ENCODE measurements at places on chromosomes 2 and 18. TPM values are rescaled to one million over a fixed set of nuclear protein-coding genes. Genes with fewer than 3 reads are reported as not detected.

DNA sequence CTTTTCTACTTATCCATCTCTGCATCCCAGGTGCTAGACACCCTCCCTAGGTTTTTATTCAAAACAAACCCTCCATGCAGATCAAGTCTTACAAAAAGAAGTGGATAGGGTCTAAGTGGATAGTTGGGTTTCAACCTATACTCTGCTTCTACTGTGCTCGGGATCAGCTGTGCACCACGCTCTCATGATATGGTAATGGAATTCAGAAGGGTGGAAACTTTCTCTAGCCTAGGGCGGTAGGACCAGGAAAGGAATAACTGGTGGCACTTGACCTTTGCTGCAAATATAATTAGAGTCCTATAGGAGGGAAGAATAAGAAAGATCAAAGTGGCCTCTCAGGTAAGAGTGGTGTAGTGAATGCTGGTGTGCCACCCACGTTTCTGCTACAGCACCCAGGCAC is 272.9 kb downstream of the GPD2 start:
- H3K4me3 ChIP-seq: no peak overlapping the region
- no peak for DNase-seq
- H3K27ac ChIP-seq: no peak overlapping the region
- no peaks in the 10 kb centered on the region for H3K36me3 ChIP-seq
- H3K4me1 ChIP-seq: no peaks in the 10 kb centered on the region

- peak overlapping the region; percentile 94 for H3K27ac ChIP-seq
- DNase-seq: peak; percentile 84
- peaks cover 69% of the 10 kb centered on the region for H3K4me1 ChIP-seq
- peaks cover 7% of the 10 kb centered on the region for H3K27me3 ChIP-seq
- H3K36me3 ChIP-seq: no peaks in the 10 kb centered on the region
Measured at GRCh38 chr2:47888581-47889280, 17.6 kb downstream of the FBXO11 start.

- H3K4me1 ChIP-seq: no peaks in the 10 kb centered on the region
- H3K27me3 ChIP-seq: no peaks in the 10 kb centered on the region
Measured at GRCh38 chr18:65659312-65659711, 91.5 kb upstream of the CDH7 start.

DNA sequence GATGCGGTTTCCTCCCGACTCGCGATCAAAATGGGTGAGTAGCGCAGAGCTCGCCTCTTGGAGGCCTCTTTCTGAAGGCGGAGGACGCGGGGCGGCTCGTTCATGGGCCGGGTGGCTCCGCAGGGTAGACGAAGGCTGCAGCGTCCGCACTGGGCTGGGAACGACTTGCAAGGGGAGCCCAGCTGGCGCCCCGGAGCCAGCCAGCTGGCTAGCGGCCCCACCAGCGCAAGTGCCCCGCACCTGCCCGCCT is 328 bp upstream of the PASK start:
- DNase-seq: no peak
- H3K36me3 ChIP-seq: peaks cover 6% of the 10 kb centered on the region
- peaks cover 39% of the 10 kb centered on the region for H3K4me1 ChIP-seq
- peak overlapping the region; percentile 77 for H3K27ac ChIP-seq

GRCh38 chr2:198055716-198056115 is 251.3 kb downstream of the PLCL1 start:
- no peak for DNase-seq
- no peak overlapping the region for H3K4me3 ChIP-seq
- H3K27ac ChIP-seq: no peak overlapping the region
- no peaks in the 10 kb centered on the region for H3K36me3 ChIP-seq
- no peaks in the 10 kb centered on the region for H3K27me3 ChIP-seq
- no peaks in the 10 kb centered on the region for H3K4me1 ChIP-seq

DNA sequence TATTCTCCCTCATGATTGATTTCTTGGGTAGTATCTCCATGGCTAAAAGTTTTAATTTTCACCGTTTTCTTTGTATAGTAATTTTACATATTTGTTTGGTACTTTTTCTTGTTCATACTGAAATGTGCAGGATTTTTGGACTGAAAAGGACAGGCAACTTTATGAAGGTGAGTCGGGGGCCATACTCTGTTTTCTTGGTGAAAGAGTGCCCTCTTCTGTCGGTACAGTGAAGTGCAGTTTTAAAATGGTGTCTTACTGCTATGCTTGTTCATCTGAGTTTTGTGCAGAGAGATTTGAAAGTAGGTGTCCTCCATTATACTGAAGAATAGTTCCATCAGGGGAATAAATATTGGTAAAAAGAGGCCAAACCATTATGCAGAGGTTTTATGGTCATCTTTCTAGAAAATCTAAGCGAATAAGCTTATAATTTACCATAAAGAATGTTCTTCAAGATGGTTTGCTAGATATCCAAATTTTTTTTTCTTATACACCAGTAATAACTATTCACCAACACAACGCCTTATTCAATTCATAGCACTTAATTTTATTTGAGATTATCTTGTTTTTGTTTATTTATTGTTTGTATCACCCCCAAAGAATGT is 8.7 kb upstream of the SERPINB13 start:
- H3K27me3 ChIP-seq: no peaks in the 10 kb centered on the region
- no peaks in the 10 kb centered on the region for H3K36me3 ChIP-seq
- H3K4me1 ChIP-seq: no peaks in the 10 kb centered on the region
- peak; percentile 1 for DNase-seq
- no peak overlapping the region for H3K27ac ChIP-seq
- H3K4me3 ChIP-seq: no peak overlapping the region

DNA sequence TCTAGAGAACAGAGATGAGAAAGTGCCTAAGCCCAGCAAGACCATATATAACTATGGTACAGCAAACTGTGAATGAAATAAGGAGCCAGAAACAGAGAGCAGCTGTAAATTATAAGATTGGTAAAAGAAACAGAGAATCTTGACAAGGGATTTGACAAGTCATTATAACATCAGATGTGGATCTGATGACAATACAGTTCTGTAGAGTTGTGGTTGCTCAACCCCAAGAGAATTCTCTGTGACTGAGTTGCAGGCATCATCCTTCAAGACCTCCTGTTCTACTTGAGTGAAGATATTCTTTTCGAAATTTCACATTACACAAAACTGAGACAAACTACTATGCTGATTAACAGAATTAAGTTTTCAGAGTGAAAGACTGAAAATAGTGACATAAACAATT is 343.1 kb upstream of the SLC39A10 start:
- H3K27ac ChIP-seq: no peak overlapping the region
- H3K36me3 ChIP-seq: no peaks in the 10 kb centered on the region
- H3K4me3 ChIP-seq: no peak overlapping the region
- no peaks in the 10 kb centered on the region for H3K4me1 ChIP-seq

DNA sequence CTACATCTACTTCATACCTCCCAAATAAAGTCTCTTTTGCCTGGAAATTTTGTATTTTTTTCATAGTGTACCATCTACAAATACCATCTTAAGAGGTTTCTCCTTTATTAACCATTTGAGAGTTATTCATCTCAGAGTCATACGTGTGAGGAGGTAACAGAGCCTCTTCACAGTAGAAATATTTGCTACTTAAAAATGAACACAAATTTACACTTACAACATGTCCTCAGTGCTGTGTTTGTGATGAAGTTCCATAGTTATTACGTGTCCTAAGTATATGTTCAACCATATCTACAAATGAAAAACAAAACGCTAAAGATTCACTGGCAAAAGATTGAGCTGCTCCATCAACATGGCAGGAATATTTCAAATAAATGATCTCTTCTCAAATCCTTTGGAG is 48.5 kb upstream of the HNRNPA3 start:
- peaks cover 3% of the 10 kb centered on the region for H3K27me3 ChIP-seq
- DNase-seq: no peak

DNA sequence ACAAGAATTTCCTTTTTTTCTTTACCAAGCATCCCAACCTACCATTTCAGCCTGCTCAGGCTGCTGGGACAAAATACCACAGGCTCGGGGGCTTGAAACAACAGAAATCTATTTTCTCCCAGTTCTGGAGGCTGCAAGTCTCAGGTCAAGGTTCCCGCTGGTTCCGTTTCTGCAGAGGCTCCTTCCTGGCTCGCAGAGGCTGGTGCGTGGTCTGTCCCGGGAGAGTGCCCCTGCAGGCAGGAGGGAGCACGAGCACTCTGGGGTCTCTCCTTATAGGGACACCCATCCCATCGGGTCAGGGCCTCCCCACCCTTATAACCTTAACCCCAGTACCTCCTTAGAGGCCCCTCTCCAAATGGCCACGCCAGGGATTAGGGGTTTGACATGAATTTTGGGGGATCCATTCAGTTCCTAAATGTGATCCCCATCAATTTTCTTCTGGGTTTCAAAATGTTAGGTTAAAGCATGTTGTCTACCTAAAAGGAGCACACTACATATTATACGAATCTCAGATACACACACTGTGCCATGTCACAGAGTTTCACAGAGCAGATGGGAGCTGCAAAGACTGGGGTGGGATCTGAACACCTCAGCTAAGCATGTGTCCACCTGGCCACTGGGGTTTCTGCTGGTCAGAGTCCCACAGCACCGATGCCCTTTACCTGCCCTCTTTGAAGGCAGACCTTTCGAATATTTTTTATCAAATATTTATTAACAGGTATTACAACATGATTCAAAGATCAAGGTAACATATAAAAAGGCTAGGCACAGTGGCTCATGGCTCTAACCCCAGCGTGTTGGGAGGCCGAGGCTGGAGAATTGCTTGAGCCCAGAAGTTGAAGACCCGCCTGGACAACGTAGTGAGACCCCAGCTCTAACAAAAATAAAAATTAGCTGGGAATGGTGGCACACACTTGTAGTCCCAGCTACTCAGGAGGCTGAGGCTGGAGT is 17.6 kb upstream of the ADI1 start:
- peaks cover 14% of the 10 kb centered on the region for H3K36me3 ChIP-seq
- H3K27me3 ChIP-seq: peaks cover 2% of the 10 kb centered on the region
- H3K4me3 ChIP-seq: peak overlapping the region; percentile 83
- peak overlapping the region; percentile 72 for H3K27ac ChIP-seq
- DNase-seq: no peak
- H3K4me1 ChIP-seq: peaks cover 13% of the 10 kb centered on the region

DNA sequence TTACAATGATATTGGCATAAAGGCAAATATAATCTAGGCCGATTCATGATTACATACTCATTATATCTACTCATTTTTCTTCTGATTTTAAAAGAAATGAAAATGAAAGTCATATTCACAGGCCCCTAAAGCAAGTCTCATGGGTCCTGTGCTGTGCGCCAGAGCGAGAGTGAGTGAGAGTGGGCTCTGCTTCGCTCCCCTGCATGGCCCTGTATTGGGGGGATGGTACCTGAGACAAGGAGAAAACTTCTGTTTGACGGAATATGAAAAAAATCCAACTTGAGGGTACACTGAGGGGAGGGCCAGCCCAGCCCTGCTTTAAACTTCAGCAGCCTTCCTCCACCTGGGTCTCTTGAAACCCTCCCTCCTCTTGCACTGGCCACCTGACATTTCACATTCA is 81.4 kb upstream of the RGPD5 start:
- no peak overlapping the region for H3K27ac ChIP-seq
- no peak for DNase-seq
- no peaks in the 10 kb centered on the region for H3K27me3 ChIP-seq
- no peak overlapping the region for H3K4me3 ChIP-seq

- H3K4me3 ChIP-seq: no peak overlapping the region
- no peak overlapping the region for H3K27ac ChIP-seq
- no peaks in the 10 kb centered on the region for H3K27me3 ChIP-seq
- no peak for DNase-seq
- H3K36me3 ChIP-seq: peaks cover 4% of the 10 kb centered on the region
Measured at GRCh38 chr2:140882671-140883620, 1247.9 kb downstream of the LRP1B start.

DNA sequence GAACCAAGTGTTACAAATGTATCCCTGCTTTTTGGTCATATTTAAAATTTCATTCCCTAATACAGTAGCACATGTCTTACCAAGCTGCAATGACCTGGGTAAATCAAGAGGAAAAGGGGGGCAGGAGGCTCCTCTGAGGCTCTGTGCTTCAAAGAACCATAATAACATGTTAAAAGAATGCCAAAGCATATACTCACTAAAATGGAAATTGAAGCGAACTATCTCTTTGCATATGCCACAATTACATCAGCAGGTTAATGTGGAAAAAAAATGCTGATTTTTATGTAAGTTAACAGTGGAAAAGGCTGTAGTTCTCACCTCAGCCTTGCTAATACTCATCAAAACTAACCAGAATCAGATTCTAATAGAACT is 37.5 kb upstream of the NCKAP5 start:
- H3K4me3 ChIP-seq: no peak overlapping the region
- H3K27me3 ChIP-seq: no peaks in the 10 kb centered on the region
- no peak for DNase-seq

- no peak overlapping the region for H3K4me3 ChIP-seq
- H3K4me1 ChIP-seq: no peaks in the 10 kb centered on the region
- H3K36me3 ChIP-seq: no peaks in the 10 kb centered on the region
Measured at GRCh38 chr18:24368749-24369148, 28.9 kb downstream of the OSBPL1A start.

DNA sequence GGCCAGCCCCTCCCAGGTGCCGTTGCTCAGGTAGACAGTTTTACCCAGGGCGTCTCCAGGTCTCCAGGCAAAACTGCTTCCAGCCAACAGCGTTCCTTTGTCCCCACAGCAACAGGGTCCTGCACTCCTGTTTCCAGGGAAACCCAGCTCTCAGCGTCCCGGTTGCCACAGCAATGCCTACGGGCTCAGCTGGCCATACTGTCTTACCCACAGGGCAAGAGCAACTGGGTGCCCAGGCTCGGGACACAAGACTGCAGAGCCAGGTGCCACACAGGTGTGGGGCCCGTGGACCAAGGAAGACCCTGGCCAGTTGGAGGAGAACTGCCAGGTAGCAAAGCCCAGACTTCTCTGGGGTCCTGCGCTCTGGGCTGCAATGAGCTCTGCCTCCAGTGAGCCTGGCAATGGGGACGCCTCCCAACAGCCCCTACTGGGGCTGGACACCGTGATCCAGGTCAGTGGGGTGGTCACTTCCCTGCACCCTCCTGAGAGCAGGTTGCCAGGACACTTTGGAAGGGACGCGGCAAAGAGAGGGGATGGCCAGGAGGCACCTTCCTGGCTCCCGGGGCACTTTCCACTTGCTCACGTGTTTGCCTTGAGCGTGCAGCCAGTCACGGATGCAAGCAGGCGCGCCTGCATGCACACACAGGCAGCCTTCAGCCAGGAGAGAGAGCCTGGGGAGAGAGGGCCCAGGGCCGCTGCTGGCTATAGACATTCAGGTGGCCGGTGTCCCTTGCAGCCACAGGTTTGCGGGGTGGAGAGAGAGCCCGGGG is at the start of gene CROCC2:
Gene CROCC2, plus strand, starts transcription at position 196 of the 770 bp plus-strand sequence. Its CDS starts 178 bp downstream, at position 374.
- peaks cover 2% of the 10 kb centered on the region for H3K27me3 ChIP-seq
- H3K4me1 ChIP-seq: no peaks in the 10 kb centered on the region
- H3K27ac ChIP-seq: no peak within 1 kb of the TSS
- DNase-seq: no peak
- no peak within 1 kb of the TSS for H3K4me3 ChIP-seq

- no peak overlapping the region for H3K4me3 ChIP-seq
- no peak overlapping the region for H3K27ac ChIP-seq
- no peaks in the 10 kb centered on the region for H3K4me1 ChIP-seq
- DNase-seq: no peak
- H3K36me3 ChIP-seq: no peaks in the 10 kb centered on the region
- H3K27me3 ChIP-seq: peaks cover 3% of the 10 kb centered on the region
Measured at GRCh38 chr2:100422320-100423055, 5.0 kb upstream of the CHST10 start.

- peaks cover 2% of the 10 kb centered on the region for H3K27me3 ChIP-seq
- no peaks in the 10 kb centered on the region for H3K4me1 ChIP-seq
- no peak overlapping the region for H3K27ac ChIP-seq
- no peak for DNase-seq
Measured at GRCh38 chr2:5983511-5984272, 291.5 kb downstream of the SOX11 start.

The NAT8 gene
- not detected for polyA plus RNA-seq

The VWC2L gene
- not detected for polyA plus RNA-seq

The IL1RL2 gene
- not detected for polyA plus RNA-seq

The SLC23A3 gene
- not detected for polyA plus RNA-seq

The KYNU gene
- 4.3 TPM for polyA plus RNA-seq

The MFSD2B gene
- not detected for polyA plus RNA-seq

The TAF1B gene
- polyA plus RNA-seq: 21.8 TPM

The DOK6 gene
- polyA plus RNA-seq: 0.54 TPM

The RAB17 gene
- not detected for polyA plus RNA-seq

All from immature natural killer cell (primary cell).